ENCODE measurements at places on chromosomes 12 and 14.

DNA sequence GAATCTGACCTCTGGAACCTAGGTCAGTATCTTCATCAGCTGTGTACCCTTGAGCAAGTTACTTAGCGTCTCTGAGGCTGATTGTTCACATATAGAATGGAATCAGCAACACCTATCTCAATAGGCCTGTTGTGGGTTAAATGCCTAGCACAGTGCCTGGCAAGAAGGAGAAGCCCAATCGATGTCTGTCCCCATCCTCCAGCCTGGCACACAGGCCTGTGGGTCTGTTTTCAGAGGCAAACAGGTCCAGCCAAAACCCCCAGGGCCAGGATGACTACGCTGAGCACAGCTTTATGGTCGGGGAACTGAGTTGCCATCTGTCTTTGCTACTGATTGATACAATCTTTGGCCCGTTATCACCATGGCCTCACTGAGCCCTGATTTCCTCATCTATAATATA, 89.2 kb downstream of the NUAK1 start:
- DNase-seq: no peak

DNA sequence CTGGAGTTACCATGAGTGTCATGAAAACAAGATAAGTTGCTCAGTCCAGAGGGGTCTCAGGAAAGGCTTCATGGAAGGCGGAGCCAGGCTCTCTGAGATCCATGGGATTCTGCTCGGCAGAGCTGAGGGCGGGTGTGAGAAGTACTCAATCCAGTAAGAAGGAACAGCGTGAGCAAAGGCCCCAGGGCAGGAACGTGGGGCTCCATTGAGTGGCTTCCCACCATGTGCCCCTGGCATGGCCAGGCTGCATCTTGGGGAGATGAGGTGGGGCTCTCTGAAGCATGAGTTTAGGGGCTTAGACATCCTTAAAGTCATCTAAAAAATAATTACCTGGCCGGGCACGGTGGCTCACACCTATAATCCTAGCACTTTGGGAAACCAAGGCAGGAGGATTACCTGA, 58.0 kb downstream of the ARL6IP4 start:
- no peak for DNase-seq

DNA sequence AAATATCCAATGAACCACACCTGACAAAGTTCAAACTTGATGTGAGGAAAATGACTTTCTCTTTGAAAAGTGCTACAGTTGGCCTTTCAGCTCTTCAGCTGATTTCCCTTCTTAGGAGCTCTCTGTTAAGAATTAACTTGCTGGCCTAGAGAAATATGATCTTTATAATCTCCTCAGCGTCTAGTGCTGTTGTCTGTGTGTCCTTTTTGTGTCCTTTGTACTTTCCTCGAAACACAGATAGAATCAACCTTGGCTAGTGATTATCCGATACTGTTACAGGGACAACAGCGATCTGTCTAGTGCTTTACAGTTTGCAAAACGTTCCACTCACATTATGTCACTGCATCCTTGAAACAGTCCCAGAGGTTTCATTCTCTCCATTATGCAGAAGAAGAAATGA, 162.8 kb upstream of the RMST start:
- no peak for DNase-seq

DNA sequence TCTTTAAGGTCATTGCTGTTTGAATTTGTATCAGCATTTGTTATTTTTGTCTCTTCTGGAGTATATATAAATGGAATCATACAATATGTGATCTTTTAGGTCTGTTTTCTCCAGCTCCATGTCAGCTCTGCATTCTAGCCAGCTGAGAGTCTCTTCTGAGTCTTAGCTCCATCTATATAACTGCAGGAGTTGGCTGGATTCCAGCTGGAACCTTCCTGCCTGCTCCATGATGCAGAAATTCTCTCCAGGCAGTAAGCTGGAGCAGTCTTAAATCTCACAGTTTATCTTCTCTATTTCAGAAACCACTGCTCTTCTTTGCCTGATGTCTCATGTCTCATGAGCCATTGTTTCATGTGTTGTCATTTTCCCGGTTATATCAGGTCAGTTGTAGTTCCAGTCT, 827.6 kb downstream of the NRXN3 start:
- no peak for DNase-seq

DNA sequence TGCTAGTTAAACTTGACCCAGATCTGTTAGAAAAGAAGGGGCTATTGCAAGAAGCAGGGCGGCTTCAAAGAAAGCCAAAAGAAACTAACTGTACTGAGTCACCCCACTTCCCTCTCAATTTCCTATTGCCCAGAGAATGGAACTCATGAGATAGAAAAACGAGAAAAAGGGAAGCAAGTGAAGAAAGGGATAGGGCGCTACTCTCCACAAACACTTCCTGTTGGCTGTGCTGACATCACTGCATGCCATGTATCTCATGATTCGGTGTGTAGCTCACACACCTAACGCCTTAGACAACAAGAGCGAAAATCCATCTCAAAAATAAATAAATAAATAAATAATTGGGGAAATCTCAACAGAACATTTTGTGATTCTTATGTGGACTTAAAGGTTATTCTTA, 13.0 kb upstream of the P2RX4 start:
- DNase-seq: no peak

- DNase-seq: no peak
Measured at GRCh38 chr12:22477894-22478287, 66.5 kb downstream of the C2CD5 start.

Data from effector CD4-positive, alpha-beta T cell (primary cell).